ENCODE measurements at places on chromosomes 2 and 18.

DNA sequence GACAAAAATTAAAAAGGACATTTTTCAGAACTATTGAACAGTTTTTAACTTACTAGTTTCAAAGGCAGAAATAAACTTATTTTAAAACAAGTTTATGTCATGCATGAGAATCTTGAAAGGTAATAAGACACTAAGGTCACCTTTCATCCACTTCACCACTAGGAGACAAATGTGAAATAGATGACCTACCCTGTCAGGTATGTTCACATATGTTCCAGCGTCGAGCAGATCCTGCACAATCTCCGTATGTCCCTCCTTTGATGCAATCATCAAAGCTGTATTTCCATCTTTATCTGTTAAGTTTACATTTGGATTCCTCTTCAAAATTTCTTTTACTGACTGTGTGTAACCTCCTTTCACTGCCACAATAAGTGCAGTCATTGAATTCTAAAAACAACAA is 34.7 kb downstream of the KIDINS220 start:
- no peak for DNase-seq

DNA sequence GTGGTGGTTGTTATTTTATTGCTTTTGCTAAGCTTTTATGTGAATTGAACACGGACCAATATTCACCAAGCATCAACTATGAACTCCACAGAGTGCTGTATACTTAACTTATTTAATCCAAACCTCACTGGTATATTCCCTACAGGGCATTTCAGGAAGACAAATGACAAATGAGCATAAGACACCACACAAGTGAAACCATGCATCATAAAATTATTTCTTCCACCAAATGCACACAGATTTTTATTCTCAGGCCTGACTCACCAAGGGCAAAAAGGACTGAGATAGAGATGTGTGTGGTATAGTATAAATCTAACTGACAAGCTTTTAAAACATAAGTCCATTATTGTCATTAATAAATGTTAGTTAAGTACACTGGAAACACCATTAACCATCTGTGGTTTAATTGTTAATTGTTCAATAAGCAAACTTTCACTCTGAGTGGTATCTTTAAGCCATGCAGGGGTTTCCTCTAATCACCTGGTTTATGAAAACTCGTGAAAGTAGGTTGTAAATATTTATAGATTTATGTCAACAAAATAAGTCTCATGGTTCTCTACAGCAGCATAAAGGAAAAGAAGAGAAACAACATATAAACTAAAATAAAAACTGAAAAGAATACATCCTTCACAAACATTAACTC is 77.6 kb upstream of the CRIM1 start:
- DNase-seq: no peak

- DNase-seq: peak; percentile 27
Measured at GRCh38 chr2:234444893-234445292, 52.0 kb downstream of the ARL4C start.

- no peak for DNase-seq
Measured at GRCh38 chr18:77068321-77069312, 64.0 kb downstream of the MBP start.

DNA sequence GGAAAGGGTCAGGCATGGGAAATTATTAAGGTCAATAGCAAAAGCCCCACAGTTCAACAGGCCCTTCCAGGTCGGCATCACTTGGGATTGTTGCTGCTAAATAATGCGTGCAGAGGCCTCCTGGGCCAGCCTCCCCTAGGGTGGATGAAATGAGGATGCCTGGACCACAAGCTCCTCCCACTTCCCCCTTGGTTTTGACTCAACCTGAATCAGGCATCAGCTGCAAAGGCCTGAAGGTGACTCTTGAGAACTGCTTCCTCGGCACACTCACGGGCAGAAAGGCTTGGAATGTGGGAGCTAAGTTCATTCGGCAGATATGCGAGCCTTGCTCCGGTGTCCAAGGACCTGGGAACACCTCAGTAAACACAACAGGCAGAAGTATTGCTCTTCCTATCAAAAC is 69.3 kb downstream of the MBP start:
- DNase-seq: peak; percentile 37

GRCh38 chr2:8572712-8573233 is 109.1 kb upstream of the ID2 start:
- no peak for DNase-seq

GRCh38 chr18:36460854-36461253 is 163.3 kb downstream of the FHOD3 start:
- no peak for DNase-seq

DNA sequence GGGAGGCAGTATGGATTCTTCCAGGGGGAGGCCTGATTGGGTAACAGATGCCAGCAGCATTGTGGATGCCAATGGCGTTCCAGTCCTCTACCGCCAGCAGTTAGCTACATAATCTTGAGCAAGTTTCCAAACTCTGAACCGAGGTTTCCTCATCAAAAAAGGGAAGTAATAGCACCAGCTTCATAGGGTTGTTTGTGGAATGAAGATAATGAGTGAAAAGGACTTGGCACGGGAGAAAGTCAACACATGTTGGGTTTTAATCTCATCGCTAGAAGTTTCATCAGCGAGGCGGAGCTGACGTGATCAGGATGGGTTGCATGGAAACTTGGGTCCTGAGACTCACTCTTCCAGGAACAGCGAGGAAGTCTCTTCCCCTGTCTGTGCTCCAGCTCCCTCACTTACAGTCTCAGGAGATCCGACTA is 266.7 kb downstream of the SH3BP4 start:
- DNase-seq: no peak

DNA sequence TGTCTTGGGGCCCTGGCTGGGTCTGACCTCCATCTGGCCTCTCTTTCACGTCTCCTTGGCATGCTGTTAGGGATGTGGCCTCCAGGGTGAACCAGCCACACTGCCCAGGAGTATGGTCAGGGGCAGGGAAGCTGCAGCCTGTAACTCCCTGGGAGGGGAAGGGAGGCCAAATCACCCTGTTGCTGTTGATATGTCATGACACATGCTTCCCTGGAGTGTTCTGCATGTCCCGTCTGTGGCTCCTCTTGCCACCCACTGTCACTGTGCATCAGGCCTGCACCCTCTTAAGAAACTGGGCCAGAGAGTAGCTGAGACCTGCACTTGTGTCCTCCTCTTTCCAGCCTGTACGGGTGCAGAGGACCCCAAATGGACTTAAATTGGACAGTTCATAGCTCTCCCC is 221.3 kb downstream of the FHOD3 start:
- no peak for DNase-seq

DNA sequence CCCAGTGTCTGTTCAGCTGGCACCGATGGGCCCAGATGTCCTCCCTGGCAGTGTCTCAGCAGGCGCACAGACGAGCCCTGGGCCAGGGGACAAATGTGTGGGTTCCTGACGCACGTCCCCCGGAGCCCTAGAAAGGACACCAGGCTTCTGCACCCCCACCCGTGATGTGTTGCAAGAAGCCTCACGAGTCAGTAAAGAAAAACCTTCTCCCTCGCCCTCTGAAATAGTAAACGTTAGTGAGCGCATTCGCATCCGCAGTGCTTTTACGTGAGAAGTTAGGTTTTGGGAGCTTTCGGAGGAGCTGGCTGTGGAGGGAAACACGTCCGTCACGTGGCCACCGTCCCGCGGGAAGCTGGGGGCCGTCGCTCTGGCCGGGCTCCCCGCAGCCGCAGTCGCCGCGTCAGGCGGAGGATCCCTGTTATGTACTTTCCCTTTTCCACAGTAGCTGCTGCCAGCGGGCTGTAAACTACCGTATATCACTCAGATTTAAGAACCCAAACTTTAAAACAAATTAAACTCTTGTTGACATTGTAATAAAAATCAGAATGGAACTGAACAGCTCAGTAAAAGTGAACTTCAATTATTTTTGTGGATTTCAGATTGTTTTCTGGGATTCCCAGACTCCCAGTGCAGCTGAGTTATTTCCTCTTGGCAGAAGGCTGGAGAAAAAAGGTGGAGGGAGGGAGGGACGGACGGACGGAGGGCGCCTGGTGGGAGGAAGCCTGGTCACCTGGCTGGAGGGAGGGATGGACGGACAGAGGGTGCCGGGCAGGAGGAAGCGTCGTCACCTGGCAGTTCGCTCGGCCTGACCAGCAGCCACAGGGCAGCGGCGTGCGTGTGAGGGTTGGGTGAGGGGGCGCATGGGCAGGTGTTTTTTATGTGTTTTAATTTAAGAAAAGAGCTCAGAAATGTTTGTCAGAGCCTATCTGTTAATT is 112.1 kb downstream of the NFATC1 start:
- no peak for DNase-seq

- no peak for DNase-seq
Measured at GRCh38 chr18:34647251-34647650, 62.8 kb upstream of the DTNA start.

DNA sequence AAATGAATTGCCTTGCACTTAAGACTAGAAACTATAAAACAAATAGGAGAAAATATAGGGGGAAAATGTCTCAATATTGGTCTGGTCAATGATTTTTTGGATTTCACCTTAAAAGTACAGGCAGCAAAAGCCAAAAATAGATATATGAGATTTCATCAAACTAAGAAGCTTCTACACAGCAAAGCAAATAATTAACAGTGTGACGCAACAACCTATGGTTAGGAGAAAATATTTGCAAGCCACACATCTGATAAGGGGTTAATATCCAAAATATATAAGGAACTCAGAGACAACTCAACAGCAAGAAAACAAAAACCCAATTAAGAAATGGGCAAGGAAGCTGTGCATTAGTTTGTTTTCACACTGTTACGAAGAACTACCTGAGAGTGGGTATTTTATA is 89.1 kb downstream of the MAIP1 start:
- DNase-seq: no peak

GRCh38 chr18:21083017-21083416 is 28.6 kb downstream of the ROCK1 start:
- no peak for DNase-seq

GRCh38 chr2:59462422-59463197 is 1090.8 kb downstream of the BCL11A start:
- DNase-seq: no peak

GRCh38 chr2:236553522-236553921 is 16.1 kb upstream of the ACKR3 start:
- DNase-seq: no peak

DNA sequence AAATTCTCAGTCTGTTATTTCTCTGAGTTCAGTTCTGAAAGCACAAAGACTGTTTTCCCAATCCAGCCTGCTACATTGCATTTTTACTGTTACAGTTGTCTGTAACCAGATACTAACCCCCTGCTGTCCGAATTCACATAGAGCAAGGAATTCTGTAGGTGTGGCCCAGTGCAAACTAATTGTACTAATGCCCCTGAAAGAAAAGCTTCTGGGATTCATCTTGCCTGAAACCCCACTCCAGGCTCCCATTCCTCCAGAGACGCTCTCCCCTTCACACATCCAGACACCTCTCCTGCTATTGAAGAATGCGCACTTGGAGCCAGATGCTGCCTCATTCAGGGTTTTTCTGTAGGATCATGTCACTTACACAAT is 127.0 kb downstream of the TTC32 start:
- DNase-seq: no peak

- no peak for DNase-seq
Measured at GRCh38 chr2:156434461-156435291, 1.5 kb upstream of the GPD2 start.

- no peak for DNase-seq
Measured at GRCh38 chr18:21330122-21330701, 88.2 kb downstream of the GREB1L start.

GRCh38 chr2:168293766-168294165 is 46.4 kb upstream of the STK39 start:
- no peak for DNase-seq

DNA sequence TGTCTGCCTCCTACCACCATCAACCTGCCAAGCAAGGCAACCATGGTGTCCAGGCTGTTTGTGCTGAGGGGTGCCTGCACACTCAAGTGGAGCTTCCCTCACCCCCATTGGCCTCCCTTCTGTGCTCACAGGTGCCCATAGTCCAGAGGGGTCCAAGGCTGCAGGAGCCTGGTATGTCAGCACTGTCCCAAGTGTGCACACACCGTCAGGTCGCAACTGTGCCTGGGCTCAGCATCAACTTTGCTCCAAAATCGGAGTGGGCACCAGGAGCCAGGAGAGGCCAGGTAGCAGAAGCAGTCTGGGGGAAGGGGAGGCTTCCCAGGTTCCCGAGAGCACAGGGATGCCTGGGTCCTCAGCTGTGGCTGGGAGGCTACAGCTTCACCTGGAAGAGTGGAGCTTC is 1528.2 kb upstream of the SLC39A10 start:
- DNase-seq: no peak

- DNase-seq: no peak
Measured at GRCh38 chr18:22694954-22695353, 238.2 kb upstream of the RBBP8 start.

DNA sequence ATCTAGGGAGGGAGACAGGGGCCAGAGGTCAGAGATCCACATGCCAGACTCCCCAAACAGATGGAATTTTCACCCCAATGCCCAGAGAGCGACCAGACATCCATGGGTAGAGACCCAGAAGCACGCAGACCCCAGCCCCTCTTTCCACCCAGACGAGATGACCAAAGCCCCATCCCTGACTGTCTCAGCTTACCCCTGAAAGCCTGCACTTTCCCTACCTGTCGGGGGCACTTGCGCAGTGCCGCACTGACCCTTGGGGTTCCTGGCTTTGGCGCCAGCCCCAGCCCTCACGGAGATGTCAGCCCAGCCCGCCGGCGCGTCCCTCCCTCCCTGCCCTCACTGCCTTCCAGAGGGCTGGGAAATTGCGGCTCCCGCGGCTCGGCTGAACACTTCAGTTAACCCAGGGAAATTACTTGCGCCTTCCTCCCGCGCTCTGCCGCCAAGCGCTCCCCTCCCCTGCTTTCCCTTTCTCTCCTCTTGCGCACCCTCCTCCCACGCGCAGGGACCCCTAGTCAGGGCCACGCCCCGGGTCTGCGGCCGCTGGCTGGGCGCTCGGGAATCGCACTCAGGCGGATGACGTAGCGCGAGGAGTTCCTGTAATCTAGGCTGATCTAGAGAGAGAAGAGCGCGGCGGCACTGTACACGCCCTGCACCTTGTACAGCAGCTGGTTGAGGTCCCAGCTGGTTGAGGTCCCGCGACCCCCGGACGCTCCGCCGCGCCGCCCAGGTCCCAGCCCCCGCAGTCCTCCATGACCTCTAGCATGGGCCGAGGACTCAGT is 12.0 kb downstream of the ALPG start:
- DNase-seq: no peak

DNA sequence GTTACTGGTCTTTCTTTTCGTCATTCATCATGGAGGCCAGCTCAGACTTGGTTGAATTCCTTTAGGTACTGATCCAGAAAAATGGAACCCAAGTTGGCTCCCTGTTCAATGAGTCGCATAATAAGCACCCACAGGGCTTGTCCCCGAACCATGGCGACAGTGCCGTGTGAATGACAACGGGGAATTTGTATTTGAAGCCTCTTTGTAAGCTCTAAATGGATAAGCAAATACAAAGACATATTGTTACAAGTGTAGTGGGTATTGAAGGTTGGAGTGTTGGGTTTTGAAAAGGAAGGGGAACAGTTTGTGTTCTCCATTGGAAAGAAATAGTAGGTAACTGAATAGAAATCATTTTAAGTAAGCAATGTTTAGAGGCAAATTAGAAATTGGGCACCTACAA is 288.9 kb downstream of the SLC4A3 start:
- DNase-seq: no peak

Measured in T-helper 1 cell (primary cell).